ENCODE measurements at places on chromosomes 6 and 20. TPM values are rescaled to one million over a fixed set of nuclear protein-coding genes. Genes with fewer than 3 reads are reported as not detected.
A peak's percentile ranks its signal among the peaks of the same experiment; 100 is the strongest.

DNA sequence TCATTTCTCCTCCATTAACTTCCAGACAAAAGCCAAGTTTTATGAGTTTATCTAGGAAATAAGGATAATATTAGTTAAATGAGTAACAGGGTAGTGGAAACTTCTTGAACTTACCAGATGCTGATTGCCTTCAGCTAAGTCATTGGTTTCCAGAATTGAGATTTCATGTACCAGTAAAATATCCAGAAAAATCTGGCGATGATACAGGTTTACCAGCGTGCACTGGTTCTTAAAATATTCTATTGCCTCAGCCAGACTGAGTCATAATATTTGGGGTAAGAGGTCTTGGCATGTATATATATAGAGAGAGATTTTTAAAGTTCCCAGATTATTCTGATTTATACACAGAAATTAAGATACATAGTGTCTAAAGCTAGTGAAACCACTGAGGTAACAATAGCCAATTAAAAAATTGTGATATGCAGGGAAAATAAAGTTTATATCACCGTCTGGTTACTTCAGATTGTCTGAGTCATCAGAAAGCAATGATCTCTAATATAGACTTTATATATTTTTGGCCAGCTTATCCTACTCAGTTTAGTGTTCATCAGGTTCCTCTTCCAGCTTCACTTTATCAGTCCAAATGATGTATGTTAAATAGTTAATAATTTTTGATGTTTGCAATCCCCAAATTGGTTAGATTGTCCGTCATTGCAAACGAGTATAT, 39.5 kb upstream of the SDHAF4 start:
- no peak for DNase-seq

DNA sequence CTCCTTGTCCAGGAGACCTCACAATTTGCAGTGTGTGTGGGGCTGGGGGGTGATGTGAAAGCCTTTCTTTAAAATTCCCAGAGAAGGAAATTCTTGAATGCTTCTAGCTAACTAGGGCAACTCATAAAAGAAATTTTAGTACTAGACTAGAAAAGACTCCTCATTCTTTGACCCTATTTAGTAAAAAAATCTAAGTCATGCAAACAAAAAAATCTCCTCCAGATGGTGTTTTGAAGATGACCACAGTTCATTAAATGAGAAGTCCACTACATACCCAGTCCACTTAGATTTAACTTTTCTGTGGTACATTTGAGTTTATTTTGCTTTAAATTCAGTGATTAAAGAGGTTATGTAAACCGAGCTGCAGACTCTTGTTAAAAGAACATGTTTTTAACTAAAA, 67.5 kb downstream of the NDUFAF5 start:
- no peak for DNase-seq

DNA sequence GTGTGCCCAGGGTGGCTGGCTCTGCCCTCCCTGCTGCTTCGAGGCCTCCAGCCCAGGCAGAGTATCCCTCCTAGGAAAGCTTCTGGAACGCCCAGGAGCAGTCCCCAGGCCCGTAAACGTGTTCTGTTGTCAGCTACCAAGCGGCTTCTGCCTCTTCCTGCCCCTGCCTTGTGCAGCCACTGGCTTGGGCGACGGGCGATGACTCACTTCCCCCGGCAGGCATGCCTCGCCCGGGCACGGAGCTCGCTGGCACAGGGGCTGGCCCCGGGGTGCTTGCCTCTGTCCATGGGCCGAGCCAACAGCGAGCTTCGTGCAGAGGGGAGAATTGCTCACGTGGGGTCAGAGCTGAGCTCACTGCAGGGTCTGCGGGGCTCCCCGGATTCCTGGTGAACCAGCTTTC, 86.7 kb upstream of the THBS2 start:
- peak; percentile 37 for DNase-seq

GRCh38 chr20:38165966-38166702, 1.1 kb upstream of the TGM2 start:
- DNase-seq: no peak

DNA sequence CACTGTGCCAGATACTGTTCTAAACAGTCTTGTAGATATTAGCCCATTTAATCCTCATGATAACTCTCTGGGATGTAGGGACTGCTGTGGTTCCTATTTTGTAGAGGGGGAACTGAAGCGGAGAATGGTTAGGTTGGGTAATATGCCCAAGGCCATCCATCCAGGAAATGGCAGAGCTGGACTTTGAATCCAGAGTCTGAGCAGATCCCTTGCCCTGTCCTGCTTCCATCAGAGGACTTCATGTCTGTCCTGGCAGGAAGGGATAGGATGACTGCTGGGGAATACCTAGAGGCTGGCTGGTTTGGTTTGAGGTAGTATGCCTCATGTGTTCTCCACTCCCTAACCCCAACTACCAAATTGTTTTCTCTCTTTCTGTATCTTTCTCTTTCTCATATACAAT, 44.6 kb downstream of the SAMD5 start:
- DNase-seq: no peak

DNA sequence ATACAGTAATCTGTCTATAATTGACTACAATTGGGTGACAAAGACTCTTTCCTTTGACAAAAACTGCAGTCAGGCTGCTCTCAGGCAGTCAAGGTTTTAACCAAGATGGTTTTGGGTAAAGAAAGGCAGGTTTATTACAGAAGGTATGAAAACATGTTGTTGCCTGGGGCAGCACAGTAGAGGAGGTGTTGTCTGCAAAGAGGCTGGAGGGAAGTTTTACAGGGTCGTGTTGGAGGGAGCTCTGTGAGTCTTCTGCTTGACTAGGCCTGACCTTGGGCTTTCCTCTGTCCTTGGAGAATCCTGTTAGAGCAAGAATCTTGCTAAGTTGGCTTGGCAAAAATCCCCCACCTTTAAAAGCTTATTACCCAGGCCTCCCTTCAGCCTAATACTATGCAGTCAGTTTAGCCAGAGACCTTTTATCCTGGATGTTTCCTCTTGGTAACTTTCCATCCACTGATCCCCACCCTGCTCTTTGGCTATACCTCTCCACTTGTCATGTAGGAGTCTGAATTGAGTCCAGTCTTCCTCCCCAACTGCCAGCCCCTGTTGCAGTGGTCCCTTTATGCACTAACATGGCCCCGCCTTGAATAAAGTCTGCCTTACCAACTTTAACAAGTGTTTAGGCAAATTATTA, 143.0 kb upstream of the SLC22A16 start:
- DNase-seq: no peak

DNA sequence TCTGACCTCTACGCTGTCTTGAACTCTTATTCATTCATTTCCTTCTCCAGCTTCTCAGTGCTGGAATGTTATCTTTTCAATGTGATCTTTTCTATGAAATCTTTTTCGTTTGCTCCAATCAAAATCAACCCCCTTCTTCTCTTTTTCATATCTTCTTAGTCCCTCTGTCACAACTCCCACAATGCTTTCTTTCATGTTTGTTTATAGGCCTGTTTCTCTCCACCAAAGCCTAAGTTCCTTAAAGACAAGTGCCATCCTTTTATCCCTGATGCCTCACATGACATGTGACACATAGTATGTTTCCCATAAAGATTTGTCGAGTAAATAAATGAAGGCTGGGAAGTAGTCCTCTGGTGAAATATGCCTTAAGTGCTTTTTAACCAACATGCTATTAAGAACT, 38.1 kb downstream of the CRYBG1 start:
- no peak for DNase-seq

- DNase-seq: no peak
Observed at GRCh38 chr6:149923327-149923986, 536 bp upstream of the RAET1G start.

- no peak for DNase-seq
Observed at GRCh38 chr6:53938810-53939209, 144.0 kb downstream of the LRRC1 start.

- no peak for DNase-seq
Observed at GRCh38 chr6:38481851-38482250, 157.9 kb downstream of the BTBD9 start.

DNA sequence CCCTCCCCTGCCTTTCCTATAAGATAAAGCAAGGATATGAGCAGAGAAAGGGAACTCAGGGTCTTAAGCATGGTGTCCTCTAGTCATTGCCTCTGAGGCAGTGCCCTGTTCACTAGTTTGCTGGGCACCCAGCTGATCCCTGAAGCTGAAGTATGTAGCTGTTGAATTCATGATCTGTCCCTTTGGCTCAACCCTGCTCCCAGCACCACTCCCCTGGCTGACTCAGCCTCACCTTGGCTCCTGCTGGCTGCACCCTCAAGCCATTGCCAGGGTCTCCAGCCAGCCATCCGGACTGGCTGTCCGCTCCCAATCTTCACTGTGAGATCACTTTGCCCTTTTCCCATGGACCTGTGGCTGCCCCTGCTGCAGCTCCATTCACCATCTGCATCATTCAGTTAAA, 25.9 kb upstream of the UST start:
- no peak for DNase-seq

GRCh38 chr20:17497821-17498580, 33.2 kb downstream of the BFSP1 start:
- DNase-seq: no peak

- DNase-seq: no peak
Observed at GRCh38 chr6:75933387-75933975, 139.0 kb downstream of the IMPG1 start.

- DNase-seq: no peak
Observed at GRCh38 chr20:59802471-59803221, 130.8 kb downstream of the SYCP2 start.

GRCh38 chr6:92687278-92687677, 732.1 kb downstream of the EPHA7 start:
- DNase-seq: no peak

DNA sequence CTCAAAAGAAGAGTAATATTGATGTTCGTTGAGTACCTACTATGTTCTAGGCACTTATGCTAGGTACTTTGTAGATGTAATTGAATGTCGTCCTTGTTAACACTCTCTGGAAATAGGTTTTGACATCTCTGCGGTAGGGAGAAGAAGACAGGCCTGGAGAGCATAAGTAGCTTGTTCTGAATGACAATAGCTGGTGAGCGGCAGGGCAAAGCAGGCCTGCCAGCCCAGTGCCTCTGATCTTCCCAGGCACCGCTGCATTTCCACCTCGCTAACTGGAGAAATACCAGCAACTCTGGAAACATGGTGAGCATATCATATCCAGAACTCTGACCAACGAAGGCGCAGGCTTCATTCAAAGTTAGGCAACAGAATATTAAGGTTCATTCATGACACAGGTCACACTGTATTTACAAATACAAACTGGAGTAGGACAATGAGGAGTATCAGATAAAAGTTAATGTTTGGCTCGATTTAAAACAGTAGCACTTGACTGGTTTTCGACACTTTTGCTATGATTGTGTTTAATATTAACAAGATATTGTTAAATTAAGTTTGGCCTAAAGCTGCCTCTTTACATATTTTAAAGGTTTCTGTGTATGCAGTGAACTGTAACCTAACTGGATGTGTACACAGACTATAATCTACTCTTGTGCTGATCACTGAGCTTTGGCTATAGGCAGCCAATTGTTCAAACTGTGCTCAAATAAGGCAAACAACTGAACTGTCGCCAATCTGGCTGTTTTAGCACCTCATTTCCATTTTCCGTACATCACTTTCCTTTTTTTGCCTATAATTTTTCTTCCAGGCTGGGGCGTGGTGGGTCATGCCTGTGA, 54.1 kb downstream of the PPP1R3G start:
- DNase-seq: peak; percentile 55

DNA sequence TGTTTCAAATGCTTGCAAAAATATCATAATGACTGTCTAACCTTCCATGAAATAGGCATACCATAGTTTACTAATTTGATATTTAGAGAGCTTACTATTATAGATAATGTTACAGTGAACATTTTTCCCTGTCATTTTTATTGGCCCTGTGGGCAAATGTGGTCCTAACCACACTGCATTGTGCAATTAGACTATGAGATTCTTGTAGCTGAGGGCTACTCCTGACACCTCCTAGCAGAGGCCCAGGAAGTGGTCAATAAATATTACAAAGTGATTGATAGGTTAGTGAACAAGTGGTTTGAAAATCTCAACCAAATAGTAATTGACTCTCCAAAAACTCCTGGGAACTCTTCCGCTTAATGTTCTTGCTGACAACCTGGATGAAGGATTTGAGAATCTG, 160.5 kb upstream of the KCNG1 start:
- DNase-seq: no peak

GRCh38 chr6:13159300-13159699, 169.0 kb downstream of the TBC1D7 start:
- no peak for DNase-seq

DNA sequence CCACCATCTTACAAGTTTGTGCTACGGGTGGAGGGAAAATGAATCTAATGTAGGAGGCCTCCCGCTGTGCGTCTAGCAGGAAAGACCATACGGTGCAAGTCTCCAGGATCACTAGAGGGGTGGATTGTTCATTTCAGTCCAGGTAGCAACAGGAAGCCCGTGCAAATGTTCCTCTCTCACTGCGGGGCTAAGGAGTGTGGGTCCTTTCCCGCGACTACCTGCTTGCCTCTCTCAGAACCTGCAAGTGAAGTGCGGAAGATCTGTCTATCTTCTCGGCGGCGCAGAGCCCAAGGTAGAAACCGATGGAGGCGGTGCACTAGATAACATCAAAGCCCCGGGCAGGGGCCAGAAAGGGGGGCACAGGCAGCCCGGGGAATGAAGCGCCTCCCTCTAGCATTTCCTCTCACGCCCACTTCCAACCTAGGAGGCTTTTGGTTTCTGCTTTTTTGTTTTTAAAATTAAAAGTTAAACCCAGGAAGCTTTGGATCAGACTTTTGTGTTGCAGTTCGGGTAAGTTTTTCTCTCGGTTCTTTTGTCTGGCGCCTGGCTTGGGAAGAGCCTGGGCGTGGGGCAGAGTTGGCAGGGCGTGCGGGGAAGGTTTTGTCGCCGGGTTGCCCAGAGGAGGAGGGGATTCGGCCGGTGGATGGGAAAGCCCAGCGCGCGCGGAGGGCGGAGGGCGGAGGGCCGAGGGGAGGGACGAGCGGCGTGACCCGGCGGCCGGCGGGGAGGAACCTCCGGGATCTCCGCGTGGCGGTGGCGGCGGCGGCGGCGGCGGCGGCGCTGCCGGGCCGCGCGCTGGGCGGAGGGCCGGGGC, 3.5 kb upstream of the HIVEP1 start:
- DNase-seq: peak; percentile 88

DNA sequence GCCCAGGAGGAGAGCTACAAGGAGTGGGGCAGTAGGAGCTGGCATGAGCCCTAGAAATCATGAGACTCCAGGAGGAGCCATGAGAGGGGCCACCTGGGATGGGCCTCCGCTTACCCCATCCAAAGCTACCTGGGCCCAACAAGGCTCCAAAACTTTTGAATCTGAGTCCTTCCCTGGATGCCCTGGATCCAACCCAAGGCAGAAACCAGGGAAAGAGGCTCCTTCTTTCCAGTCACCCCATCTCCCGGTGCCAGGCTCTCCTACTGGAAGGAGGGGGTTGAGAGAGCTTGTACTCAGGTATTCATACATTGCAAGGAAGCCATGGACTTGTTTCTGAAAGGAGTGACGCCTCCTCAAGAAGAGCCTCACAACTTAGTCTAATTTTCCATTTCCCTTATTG, 7.8 kb upstream of the SIRPG start:
- no peak for DNase-seq

Gene GLP1R
- not detected for total RNA-seq

Gene SESN1
- total RNA-seq: 11.0 TPM

Gene RIPPLY2
- total RNA-seq: not detected

Gene RSPH9
- not detected for total RNA-seq

Gene AIF1
- total RNA-seq: not detected

Gene ZNF165
- 2.1 TPM for total RNA-seq

Gene ZSCAN23
- total RNA-seq: 1.2 TPM

Gene NOTCH4
- 0.71 TPM for total RNA-seq

Gene DEFB123
- not detected for total RNA-seq

Gene PDE10A
- 0.32 TPM for total RNA-seq

Gene RPP21
- 120 TPM for total RNA-seq

Gene LAMA4
- 12.4 TPM for total RNA-seq

Gene BPIFB4
- not detected for total RNA-seq

Gene SAMD5
- 6.9 TPM for total RNA-seq

Measured in Caki2 (cell line).